ENCODE measurements at places on chromosomes 1 and 21. TPM values are rescaled to one million over a fixed set of nuclear protein-coding genes. Genes with fewer than 3 reads are reported as not detected.
A peak's percentile ranks its signal among the peaks of the same experiment; 100 is the strongest.

DNA sequence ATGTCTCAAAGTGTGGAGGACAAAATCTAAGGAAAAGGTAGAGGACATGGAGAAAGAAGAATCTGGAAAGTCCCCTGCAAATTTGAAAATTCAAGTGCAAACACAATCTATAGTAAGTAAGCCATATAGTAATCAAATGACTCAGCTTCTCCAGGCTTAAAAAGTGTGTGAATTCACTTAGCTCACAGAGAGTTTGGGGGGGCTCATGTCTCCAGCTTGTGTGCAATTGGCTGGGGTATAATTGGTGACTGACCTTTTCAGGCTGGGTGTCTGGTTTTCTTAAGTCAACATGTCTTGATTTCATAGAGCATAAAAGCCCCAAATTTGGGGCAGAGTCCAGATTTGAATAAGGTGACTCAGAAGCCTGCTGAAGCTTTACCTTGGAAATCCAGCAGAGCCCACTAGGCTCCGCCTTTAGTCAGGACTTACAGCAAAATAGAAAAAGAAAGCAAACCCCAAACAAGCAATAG lies 8.6 kb downstream of the CLDN14 start:
- DNase-seq, result no peak

- no peak for DNase-seq
These were observed 2.8 kb upstream of the SSU72 start for GRCh38 chr1:1577367-1578011.

- no peak for DNase-seq
These were observed 368.6 kb upstream of the NEGR1 start for GRCh38 chr1:72650843-72651435.

GRCh38 chr1:17776426-17776825 lies 21.3 kb downstream of the ACTL8 start:
- DNase-seq, result no peak

DNA sequence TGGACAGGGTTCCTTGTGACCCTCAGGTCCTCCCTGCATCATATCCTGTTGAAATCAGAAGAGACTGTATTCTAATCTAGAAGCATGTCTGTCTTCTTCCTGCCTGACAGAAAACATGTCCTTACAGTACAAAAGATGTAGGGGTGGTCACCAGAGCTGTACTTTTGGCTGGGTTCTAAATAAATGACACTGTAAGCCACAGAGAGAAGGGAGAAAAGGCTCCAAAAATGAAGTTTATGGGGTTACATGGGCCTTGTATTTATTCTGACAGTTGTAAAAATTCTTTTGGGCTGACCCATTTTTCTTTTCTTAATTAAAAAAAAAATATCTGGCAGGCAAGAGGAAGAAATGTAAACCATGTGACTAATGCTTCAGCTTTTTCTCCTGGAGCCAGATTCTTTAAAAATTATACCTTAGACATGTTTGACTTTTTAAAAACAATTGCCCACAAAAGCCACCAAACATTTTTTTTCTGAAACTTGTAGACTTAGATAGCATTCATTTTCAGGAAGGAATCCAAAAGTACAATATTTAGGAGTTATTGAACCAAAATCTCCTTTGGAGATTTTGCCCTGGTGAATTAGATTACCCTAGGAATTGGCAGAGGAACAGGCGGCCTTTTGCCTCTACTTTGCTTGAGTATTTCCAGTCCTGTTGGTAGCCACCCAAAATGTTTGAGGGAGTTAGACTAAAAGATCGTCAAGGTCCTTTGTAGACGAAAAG lies 17.1 kb downstream of the RGL1 start:
- no peak for DNase-seq

- DNase-seq, result no peak
These were observed 505 bp upstream of the GNPAT start for GRCh38 chr1:231240531-231240882.

GRCh38 chr1:21608798-21609197 lies 60.4 kb downstream of the RAP1GAP start:
- no peak for DNase-seq

DNA sequence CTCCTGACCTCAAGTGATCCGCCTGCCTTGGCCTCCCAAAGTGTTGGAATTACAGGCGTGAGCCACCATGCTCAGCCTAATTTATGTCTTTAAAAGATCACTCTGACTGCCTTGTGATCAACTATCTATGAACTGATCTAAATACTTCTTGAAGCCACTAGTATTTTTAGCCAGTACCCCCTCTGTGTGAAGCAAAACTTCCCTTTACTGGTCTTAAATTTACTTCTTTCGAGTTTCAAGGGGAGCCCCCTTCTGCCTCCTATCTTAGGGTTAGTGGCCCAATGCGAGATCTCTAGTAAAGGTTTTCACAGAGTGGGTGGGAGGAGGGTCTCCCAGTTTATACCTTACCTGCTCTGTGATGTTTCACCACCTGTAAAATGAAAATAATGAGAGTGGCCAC lies 66.1 kb upstream of the RPL11 start:
- no peak for DNase-seq

GRCh38 chr1:12434174-12434573 lies 183.8 kb downstream of the DHRS3 start:
- DNase-seq, result peak; percentile 61

DNA sequence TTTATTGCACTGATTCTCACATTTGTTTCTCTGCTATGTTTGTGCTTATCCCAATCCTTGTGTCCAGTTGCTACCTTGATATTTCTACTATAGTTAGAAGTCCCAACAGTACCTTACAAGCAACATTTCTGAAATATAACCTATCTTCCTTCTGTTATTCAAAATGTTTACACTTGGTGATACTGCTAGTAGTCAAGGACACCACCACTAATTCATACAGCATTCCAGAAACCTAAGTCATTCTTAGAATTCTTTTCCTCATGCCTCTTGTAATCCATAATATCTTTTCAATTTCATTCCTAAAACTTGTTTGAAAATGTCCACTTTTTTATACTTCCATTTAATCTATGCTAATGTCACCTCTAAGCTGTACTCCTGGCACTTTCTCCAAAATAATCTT lies 2132.1 kb downstream of the NCAM2 start:
- no peak for DNase-seq

DNA sequence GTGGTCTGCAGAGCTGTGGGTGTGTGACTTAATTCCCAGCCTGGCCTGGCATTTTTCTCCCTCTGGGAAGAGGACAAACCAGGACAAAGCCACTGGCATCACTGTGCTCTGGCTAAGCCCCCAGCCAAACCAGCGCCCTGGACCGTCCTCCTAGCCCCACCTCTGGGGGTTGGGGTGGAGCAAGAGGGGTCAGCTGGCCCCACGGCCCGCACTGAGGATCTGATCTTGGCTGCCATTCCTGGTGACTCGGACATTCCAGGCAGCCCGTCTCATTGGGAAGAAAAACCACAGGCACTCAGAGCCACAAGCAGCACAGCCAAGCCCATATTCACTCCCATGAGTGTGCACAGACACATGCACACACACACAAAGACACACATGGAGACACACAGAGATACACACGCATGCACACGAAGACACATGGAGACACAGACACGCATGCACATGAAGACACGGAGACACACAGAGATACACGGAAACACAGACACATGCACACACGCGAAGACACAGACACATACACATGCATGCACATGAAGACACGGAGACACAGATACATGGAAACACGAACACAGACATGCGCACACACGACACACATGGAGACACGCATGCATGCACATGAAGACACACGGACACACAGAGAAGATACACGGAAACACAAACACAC lies 2.3 kb upstream of the MXRA8 start:
- no peak for DNase-seq

The CAMK1G gene
- total RNA-seq, result 0.15 TPM

The FOXO6 gene
- 0.22 TPM for total RNA-seq

Data from activated T-cell treated with anti-CD3 and anti-CD28 coated beads, Interleukin-2, amount 50 U/mL, for 4 hours (primary cell).